ENCODE measurements at places on chromosomes 4 and X. TPM values are rescaled to one million over a fixed set of nuclear protein-coding genes. Genes with fewer than 3 reads are reported as not detected.

DNA sequence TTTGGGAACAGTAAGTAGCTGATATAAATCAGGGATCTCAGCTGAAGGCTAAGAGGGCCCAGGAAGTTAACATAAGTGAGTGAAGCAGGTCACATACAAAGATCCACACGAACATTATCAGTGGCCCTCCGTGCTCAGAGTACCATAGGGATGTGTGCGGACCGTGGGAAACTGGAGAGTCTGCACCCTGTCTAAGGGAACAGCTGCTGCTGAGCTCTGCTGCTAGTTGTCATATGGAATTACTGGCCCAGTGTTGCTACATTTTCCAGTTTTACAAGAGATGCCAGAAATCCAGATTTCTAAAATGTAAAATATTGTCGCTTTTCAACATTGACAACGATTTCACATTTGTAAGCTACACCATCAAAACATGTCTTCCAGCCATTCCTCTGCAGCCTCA is 90.5 kb downstream of the RTL5 start:
- no peaks in the 10 kb centered on the region for H3K36me3 ChIP-seq
- H3K27me3 ChIP-seq: peaks cover 5% of the 10 kb centered on the region
- H3K4me3 ChIP-seq: no peak overlapping the region

- H3K27ac ChIP-seq: peak overlapping the region; percentile 34
- peaks cover 92% of the 10 kb centered on the region for H3K36me3 ChIP-seq
- no peaks in the 10 kb centered on the region for H3K27me3 ChIP-seq
- H3K4me1 ChIP-seq: peaks cover 37% of the 10 kb centered on the region
- no peak overlapping the region for H3K4me3 ChIP-seq
These were observed 82.0 kb downstream of the IRF2 start for GRCh38 chr4:184392316-184392715.

DNA sequence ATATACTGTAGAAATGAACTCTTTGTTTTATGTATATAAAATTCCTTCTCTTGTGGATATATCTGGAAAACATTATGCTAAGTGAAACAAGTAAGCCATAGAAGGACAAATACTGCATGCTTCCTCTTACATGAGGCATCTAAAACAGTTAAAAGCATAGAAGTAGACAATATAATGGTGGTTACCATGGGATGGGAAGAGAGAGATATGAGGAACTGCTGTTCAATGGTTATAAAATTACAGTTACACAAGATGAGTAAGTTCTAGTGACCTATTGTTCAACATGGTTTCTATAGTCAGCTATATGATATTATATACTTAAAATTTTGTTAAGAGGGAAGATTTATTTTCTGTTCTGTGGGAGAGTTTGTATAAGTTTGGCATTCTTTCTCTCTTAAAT is 43.4 kb downstream of the HTRA3 start:
- no peaks in the 10 kb centered on the region for H3K36me3 ChIP-seq
- no peak overlapping the region for H3K27ac ChIP-seq
- no peak overlapping the region for H3K4me3 ChIP-seq
- H3K27me3 ChIP-seq: no peaks in the 10 kb centered on the region

- H3K27me3 ChIP-seq: peaks cover 90% of the 10 kb centered on the region
- no peaks in the 10 kb centered on the region for H3K36me3 ChIP-seq
- no peak overlapping the region for H3K27ac ChIP-seq
- H3K4me1 ChIP-seq: peaks cover 15% of the 10 kb centered on the region
These were observed 1.9 kb downstream of the IRS4 start for GRCh38 chrX:108734426-108734825.

TSC22D3 gene
- total RNA-seq: 2,592 TPM

- no peak overlapping the region for H3K4me3 ChIP-seq
- H3K4me1 ChIP-seq: no peaks in the 10 kb centered on the region
- no peak for DNase-seq
- H3K27ac ChIP-seq: peak overlapping the region; percentile 45
These were observed 107.2 kb upstream of the LIMCH1 start for GRCh38 chr4:41430792-41431191.

DNA sequence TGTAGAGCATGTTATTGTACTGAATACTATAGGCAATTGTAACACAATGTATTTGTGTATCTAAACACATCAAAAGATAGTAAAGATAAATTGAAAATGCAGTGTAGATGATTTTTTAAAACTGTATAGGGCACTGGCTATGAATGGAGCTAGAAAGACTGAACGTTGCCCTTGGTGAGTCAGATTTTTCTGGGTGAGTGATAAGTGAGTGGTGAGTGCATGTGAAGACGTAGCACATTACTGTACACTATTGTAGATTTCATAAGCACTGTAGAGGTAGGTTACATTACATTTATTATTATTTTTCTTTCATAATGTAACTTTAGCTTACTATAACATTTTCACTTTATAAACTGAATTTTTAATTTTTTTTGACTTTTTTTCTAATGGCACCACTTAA is 1491.6 kb downstream of the TECRL start:
- DNase-seq: no peak
- H3K4me1 ChIP-seq: no peaks in the 10 kb centered on the region
- no peak overlapping the region for H3K4me3 ChIP-seq
- H3K27ac ChIP-seq: no peak overlapping the region
- no peaks in the 10 kb centered on the region for H3K36me3 ChIP-seq
- no peaks in the 10 kb centered on the region for H3K27me3 ChIP-seq

DCAF16 gene
- total RNA-seq: 27.1 TPM

DNA sequence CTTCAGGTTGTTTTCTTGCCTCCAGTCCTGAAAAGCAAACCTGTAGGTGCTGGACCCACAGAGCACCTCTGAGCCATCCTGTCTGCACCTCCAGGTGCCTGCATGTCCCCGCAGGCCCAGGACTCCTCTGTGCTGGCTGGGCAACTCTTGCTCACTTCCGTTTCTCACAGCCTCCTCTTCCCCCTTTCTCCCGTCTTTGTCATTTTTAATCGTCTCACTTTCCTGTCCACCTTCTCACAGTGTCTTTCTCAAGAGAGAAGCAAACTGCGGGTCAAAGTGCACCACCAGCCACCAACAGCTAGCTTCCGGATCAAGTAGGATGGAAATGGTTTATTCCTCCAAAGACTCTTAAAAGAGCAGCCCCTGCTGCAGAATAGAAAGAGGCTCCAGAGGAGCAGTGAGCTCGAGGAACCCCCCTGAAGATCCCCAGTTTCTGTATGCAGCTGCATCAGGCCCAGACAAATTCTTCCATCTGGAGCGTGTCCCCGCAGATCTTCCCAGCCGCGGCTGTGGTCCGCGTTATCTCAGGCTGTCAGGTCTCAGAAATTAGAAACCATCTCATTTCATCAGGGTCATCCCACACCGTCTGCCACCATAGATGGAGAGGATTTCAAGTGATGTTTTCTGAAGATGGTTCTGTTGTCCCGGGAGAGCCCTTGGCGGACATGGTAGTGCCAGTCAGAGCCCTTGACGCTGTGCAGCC is 87.7 kb downstream of the FHDC1 start:
- H3K4me1 ChIP-seq: no peaks in the 10 kb centered on the region
- no peak overlapping the region for H3K4me3 ChIP-seq
- no peaks in the 10 kb centered on the region for H3K36me3 ChIP-seq

DNA sequence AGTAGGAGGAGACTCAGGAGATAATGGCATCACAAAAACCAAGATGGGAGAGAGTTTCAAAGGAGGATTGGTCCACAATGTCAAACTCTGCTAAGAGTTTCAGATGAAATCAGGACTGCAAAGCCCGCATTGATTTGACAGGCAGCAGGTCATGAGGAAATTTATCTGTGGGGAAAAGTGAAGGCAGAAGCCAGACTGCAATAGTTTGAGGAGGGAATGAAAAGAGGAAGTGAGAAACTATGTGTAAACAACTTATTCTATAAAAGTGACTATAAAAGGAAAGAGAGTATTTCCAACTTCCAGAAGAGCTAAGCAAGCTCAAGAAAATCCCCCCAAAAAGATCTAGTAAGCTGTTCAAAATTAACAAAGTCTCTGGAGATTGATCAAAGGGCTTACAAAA is 66.3 kb upstream of the DGKK start:
- H3K36me3 ChIP-seq: no peaks in the 10 kb centered on the region
- no peak overlapping the region for H3K4me3 ChIP-seq
- no peaks in the 10 kb centered on the region for H3K27me3 ChIP-seq
- no peak for DNase-seq
- H3K27ac ChIP-seq: no peak overlapping the region

FGD1 gene
- total RNA-seq: 9.3 TPM

- DNase-seq: no peak
- H3K4me1 ChIP-seq: no peaks in the 10 kb centered on the region
- no peak overlapping the region for H3K4me3 ChIP-seq
These were observed 100.8 kb upstream of the EOLA2 start for GRCh38 chrX:150038986-150039599.

- H3K36me3 ChIP-seq: peaks cover 30% of the 10 kb centered on the region
- no peak overlapping the region for H3K4me3 ChIP-seq
- no peak overlapping the region for H3K27ac ChIP-seq
- no peaks in the 10 kb centered on the region for H3K4me1 ChIP-seq
These were observed 48.1 kb upstream of the CPLX1 start for GRCh38 chr4:874056-874455.

IL21 gene
- total RNA-seq: not detected

FANCB gene
- total RNA-seq: 2.7 TPM

Measured in tibial nerve (tissue), 4 donors.